PC-9 (cell line): ENCODE measurements at places on chromosomes 3 and 15. TPM values are rescaled to one million over a fixed set of nuclear protein-coding genes. Genes with fewer than 3 reads are reported as not detected.

DPPA2 gene
- not detected in 2 replicates for total RNA-seq

NTRK3 gene
- not detected in 2 replicates for total RNA-seq

ZIC4 gene
- total RNA-seq, result not detected in 2 replicates

SLC9C1 gene
- not detected in 2 replicates for total RNA-seq

PBRM1 gene
- 35.2 and 42.8 TPM in 2 replicates for total RNA-seq

LDHAL6B gene
- total RNA-seq, result not detected in 2 replicates

CHRNB4 gene
- 0.13 TPM in 1 of 2 replicates, not detected in the other for total RNA-seq

TMEM212 gene
- not detected in 2 replicates for total RNA-seq

GREM1 gene
- total RNA-seq, result 0.39 and 0.48 TPM in 2 replicates

IMPG2 gene
- 0.05 and 0.11 TPM in 2 replicates for total RNA-seq

CHRNA5 gene
- total RNA-seq, result 9.5 and 10.7 TPM in 2 replicates
